Left hindlimb (tissue), 1 donor: ENCODE measurements at places on chromosomes 7 and 10.
A peak's percentile ranks its signal among the peaks of the same experiment; 100 is the strongest.

DNA sequence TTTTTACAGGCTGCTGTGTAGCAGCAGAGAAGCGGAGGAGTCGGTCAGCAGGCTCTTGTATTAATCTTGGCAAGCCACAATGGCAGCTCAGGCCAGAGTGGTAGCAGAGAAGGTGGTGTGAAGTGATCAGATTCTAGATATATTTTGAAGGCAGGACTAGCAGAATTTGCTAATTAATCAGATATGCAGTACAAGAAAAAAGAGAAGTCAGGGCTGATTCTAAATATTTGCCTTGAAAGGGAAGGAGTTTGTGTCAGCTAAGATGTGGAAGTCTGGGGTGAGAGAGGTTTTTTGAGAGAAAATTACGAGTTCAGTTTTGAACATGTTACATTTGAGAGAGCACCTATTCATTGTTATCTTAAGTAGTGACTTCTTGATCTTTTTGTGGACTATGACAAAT lies 176.3 kb downstream of the WNT2 start:
- DNase-seq = no peak

GRCh38 chr7:156903232-156903909 lies 10.4 kb upstream of the LMBR1 start:
- peak; percentile 30 for DNase-seq

- no peak for DNase-seq
Observed at GRCh38 chr7:29434380-29434768, 129.3 kb upstream of the PRR15 start.

DNA sequence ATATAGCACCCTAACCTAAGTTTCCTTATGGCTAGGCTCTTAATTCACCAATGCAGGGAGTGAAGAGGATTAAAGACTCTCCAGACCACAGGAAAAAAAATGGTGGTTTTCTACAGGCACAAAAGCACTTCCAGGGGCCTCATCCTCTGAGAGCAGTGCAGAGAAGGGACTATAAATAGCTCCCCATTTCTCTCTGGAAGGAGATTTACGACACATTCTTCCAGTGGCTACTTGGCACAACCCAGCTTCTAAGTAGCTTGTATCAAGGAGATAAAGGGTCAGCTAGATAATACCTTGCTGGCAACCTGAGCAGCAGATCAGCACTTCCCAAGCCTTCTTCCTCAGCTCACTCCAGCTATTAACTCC lies 73.5 kb downstream of the CRPPA start:
- DNase-seq = no peak

DNA sequence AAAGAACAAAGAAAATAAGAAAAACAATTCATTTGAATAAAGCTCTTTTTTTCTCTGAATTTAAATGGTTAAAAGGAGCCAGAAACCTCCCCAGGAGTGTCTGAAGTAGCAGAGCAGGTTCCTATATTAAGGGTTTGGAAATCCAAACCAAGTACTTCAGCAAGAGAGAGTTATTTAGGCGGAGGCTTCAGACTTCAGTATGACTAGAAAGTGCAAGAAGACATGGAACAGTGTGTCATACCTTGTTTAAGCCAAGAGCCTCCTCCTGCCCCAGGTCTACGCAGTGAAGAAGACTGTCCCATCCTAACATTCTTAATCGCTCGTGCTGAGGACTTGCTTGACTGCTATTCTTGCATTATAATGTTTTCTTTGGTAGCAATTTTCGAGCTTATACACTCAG lies 51.3 kb downstream of the ODAD2 start:
- DNase-seq = no peak

GRCh38 chr10:99685597-99685967 lies 26.3 kb downstream of the ENTPD7 start:
- DNase-seq = no peak

DNA sequence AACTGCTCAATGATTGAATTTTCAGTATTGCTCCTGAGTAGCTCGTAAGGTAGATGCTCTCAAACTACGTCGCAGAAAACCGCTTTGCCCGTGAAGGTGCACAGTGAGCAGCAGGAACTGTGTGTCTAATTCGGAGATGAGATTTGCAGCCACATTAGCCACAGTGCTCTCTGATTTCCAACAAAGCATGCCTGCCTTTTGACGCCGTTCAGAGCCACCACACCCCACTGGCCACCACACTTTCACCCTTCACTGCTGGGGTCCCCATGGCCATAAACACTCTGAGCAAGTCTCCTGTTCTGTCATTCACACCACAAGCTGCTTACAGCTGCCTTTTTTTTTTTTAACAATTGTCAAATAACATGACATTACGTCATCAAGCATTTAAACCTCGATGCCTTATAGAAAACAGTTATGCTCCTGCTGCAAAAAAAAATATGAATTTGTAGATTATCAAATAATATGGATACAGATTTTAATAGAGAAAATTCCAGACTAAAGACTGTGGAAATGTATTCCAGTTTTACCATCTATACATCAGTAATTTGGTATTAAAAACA lies 578.8 kb upstream of the PFKP start:
- DNase-seq = no peak

DNA sequence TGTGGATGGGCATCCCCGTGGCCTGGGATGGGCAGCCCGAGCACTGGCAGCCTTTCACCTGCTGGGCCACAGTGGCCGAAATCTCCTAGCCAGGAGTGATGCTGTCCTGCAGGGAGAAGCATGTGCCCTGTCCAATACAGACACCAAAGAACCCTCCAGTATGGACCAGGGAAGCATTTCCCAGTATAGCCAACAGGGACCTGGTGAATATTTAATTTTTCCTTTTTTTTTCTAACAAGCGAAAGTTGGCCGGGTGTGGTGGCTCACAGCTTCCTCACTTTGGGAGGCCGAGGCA lies 11.0 kb downstream of the IMPDH1 start:
- no peak for DNase-seq

GRCh38 chr7:98598846-98599615 lies 18.1 kb upstream of the NPTX2 start:
- DNase-seq = no peak

GRCh38 chr10:48685731-48686130 lies 1.1 kb downstream of the WDFY4 start:
- DNase-seq = no peak

- DNase-seq = no peak
Observed at GRCh38 chr10:59033622-59034021, 142.8 kb upstream of the PHYHIPL start.

- no peak for DNase-seq
Observed at GRCh38 chr10:132566892-132567291, 29.3 kb downstream of the INPP5A start.

- no peak for DNase-seq
Observed at GRCh38 chr7:47941136-47941844, 7.0 kb downstream of the PKD1L1 start.

DNA sequence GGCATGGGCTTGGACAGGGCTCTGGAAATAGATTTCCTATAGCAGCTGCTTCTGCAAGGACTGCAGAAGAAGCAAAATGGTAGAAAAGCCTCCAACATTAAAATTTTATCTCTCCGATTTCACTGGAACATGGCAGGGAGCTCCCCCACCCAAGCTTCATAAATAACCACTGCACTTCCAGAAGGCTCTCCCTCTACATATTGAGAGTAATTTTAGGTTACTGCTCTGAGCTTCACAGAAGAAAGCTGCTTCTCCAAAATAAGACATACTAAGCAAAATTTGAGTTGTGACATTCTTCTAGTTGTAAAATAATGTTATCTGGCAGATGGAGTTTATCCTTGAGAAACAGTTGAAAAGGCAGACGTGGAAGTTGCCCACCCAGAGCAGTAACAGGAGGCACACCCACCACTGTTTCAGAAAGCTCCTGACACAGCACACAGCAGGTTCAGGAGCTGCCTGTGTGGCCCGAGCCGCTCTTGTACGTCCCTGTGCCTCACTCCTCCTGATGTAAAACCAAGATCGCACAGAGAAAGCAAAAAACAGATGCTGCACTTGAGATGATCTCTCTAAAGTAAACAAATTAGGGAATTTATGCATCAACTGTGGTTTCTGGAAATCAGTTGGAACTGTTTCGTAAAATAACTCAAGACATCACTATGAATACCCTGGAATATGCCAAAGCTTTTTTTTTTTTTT lies 621.0 kb downstream of the PARD3 start:
- DNase-seq = peak; percentile 43

DNA sequence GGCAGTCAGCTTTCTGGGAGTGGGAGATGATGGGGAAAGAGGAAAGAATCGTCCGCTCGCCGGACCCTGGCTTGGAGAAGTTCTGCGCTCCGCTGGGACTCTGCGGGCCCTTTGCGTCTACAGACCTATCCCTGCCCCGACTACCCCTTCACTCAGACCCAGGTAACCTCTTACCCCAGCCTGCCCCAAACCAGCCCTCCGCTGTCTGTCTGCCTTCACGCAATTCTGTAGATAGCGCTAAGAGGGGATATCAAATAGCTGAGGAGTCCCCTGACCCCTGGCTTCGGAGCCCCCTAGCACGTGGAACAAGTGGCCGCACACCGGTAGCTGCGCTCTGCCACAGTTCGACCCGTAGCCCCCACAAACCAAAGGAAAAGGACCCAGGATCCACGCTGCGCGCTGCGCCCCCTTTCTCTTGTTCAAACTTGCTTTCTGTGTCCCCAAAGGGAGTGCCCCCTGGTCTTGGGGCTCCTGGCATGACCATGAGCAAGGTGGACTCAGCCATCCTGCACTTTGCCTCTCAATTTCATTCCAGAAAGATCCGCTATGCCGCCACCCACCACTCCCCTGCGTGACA lies 7.0 kb downstream of the HOXA4 start:
- DNase-seq = no peak

- DNase-seq = no peak
Observed at GRCh38 chr7:151322906-151323305, 18.7 kb upstream of the NUB1 start.

DNA sequence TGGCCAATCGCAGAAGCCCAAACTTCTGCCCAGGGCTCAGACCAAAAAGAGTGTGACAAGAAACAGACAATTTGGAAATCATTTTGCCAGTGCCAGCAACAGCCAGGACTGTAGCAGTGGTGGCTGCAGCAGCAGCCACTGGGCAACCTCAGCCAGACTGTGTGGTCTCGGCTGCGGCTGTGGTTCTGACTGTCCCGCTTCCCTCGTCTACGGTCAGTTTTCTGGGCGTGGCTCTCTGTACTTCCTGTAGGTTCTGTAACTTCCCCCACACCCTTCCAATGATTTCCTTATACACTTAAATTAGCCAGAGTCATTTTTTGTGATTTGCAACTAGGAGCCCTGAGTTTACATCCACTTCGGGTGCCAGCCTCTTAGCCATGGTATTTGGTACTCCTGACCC lies 39.9 kb downstream of the CYTH3 start:
- no peak for DNase-seq

- DNase-seq = peak; percentile 2
Observed at GRCh38 chr7:1237704-1238255, 5.1 kb downstream of the UNCX start.

- DNase-seq = no peak
Observed at GRCh38 chr10:56586461-56586891, 225.4 kb upstream of the ZWINT start.

DNA sequence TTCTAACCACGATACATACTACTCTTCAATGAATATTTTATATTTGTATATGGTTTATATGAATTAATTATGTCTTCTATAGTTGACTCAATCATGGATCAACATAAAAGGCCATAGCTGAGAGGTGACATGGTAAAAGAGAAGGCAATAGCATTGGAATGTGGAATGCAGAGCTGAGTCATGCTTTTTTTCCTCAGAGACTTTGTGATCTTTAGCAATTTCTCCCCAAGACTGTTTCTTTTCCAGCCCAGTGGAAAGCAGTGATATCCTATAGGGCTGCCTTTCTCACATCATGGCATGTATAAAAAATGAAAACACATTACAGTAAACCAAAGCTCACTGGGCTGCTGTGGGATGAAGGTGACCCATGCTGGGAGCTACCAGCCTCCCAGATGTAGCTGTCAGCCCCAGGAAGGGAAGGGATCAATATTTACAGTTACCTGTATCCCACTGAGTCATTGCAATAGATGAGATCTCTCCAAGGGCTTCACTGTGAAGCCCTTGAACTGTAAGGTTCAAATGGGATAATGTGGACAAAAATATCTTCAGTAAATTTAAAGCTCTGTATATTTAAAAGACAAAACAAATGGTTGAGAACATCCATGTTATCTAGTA lies 30.2 kb downstream of the SLC39A12 start:
- DNase-seq = no peak

DNA sequence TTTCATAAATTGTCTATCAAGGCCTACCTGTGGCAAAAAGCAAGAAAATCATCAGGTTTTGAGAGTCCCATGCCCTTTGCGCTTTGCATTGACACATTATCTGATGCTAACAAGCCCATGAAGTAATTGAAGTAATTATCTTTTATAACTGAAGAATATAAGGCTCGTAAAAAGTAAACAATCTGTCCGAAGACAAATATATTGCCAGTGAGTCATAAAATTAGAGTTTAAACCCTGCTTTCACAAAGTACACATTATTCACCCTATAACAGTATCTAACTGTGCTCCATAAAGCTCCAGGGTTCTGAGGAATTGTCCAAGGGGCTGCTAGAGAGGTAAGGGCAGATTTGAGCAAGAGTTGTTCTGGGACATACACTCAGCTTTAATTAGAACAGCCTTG lies 102.3 kb upstream of the PPP1R3A start:
- no peak for DNase-seq

GRCh38 chr7:142812437-142813215 lies 41.9 kb downstream of the PRSS2 start:
- no peak for DNase-seq

- no peak for DNase-seq
Observed at GRCh38 chr7:157375410-157375809, 38.6 kb downstream of the DNAJB6 start.

DNA sequence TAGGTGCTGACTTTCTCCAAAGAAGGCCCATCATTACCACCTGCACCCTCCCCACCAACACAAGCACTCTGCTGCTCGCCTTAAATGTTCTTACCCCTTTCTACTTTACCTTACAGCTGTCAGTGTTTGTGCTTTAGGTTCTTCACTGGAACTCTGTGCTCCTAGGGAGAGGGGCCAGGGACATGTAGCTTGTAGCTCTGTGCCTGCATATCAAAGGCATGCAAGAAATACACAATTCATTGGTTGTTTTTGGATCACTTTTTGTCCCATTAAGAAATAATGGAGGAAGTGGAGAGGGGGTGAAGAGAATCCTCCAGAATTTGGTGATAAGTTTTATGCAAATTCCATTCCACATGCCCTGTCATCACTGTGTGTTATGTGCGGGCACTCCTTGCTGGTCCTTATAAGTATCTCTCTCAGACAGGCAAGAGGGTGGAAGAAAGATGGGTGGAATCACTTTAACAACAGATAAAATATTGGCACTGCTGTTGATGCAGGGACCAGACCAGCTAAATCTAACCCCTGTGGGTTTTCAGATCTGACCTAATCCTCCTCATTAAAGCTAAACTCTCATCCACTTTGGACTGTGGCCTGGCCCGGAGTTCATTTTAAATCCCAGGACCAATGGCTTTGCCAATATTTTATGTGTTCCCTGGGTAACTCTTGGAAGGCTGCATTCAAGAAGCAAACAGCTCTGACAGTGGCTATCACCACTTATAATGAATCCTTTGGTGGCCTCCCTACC lies 375.8 kb upstream of the NFE2L3 start:
- DNase-seq = peak; percentile 72
